Mucosa of descending colon (tissue), 3 donors: ENCODE measurements at places on chromosomes 5 and 9. TPM values are rescaled to one million over a fixed set of nuclear protein-coding genes. Genes with fewer than 3 reads are reported as not detected.

- DNase-seq = no peak
Measured at GRCh38 chr5:42268630-42269029, 154.6 kb upstream of the GHR start.

DNA sequence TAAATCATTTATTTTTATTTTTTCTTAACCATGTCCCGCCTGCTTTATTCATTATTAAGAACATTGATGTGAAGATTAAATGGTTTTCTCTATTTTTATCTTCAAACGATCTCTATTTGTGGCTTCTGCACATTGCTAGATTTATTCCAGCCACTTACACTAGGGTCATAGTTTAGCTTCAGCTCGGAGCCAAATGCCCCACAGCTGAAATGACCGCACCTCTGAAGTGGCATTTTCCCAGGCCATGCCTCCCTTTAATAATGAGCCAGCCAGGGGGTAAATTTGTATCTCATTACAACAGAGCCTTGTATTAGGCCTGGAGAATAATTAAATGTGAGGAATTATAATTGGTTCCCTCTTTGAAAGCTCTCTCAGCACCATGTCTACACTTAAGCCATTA, 89.4 kb downstream of the DOCK8 start:
- DNase-seq = no peak

- peak; percentile 47 for DNase-seq
Measured at GRCh38 chr5:91313757-91314673, 69.1 kb downstream of the ARRDC3 start.

GRCh38 chr5:35852084-35852734, 4.5 kb upstream of the IL7R start:
- DNase-seq = no peak

SLC36A3 gene
- total RNA-seq = not detected

GRCh38 chr5:42870882-42871418, 59.3 kb upstream of the SELENOP start:
- no peak for DNase-seq

DNA sequence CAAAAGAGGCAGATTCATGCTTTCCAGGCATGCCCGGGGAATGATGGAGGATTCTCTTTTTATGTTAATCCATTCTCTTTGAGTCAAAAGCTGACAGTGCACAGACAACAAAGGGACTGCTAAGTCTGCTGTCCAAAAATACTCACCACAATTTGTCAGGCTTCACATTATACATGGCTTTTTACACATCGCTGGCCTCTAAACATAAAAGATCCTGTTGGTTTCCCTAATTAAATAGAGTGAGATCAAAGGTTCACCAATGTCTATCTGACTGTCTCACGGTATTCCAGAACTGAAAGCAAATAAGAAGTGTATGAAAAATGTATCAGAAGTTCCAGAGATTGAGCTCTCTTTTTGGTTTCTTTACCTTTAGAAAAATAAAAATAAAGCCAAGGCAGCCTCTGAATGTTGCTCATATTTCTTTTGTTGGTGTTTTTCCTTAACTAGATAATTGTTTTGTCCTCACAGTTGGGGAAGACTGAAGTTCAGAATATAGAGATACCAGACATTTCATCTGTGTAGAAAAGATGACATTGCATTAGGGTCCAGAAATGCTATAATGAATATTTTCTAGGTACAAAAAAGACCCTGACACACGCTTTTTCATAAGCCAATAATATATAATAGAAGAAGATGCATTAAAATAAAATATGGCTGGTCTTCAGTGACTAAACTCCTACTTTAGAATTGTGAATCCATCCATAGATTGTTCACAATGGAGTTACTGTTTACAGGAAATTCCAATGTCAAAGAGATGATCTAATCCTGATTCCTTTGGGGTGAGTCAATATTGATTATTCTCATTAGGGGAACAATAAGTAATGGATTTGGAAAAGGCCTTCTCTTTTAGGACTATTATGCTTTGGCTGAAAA, 688.2 kb upstream of the CDH6 start:
- no peak for DNase-seq

PPIC gene
- total RNA-seq = 49.7 TPM

- DNase-seq = no peak
Measured at GRCh38 chr5:172828911-172829431, 5.1 kb upstream of the ERGIC1 start.

GRCh38 chr5:151007430-151008209, 12.8 kb upstream of the GPX3 start:
- no peak for DNase-seq

- DNase-seq = no peak
Measured at GRCh38 chr9:130858739-130859705, 24.0 kb downstream of the ABL1 start.

- DNase-seq = no peak
Measured at GRCh38 chr9:86968258-86968920, 21.1 kb upstream of the GAS1 start.

HSD17B3 gene
- 1.4 TPM for total RNA-seq

DNA sequence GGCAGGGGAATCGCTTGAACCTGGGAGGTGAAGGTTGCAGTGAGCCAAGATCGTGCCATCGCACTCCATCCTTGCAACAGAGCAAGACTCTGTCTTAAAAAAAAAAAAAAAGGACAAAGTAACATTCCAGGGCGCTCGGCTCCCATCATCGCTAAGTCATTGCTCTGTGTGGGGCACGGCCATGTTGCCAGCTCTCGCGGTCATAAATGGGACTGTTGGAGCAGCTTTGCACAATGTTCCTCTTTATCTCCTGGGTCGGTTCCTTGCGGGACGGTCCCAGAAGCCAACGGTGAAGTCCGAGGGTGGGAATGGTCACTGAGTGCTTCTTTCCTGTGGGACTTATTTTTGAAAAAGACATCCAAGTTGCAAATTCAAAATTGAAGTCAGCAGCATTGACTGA, 65.5 kb downstream of the HMCN2 start:
- DNase-seq = no peak

GRCh38 chr9:27362447-27363210, 65.7 kb upstream of the EQTN start:
- no peak for DNase-seq

GRCh38 chr5:72307573-72307967, 12.5 kb downstream of the MRPS27 start:
- DNase-seq = no peak

DNA sequence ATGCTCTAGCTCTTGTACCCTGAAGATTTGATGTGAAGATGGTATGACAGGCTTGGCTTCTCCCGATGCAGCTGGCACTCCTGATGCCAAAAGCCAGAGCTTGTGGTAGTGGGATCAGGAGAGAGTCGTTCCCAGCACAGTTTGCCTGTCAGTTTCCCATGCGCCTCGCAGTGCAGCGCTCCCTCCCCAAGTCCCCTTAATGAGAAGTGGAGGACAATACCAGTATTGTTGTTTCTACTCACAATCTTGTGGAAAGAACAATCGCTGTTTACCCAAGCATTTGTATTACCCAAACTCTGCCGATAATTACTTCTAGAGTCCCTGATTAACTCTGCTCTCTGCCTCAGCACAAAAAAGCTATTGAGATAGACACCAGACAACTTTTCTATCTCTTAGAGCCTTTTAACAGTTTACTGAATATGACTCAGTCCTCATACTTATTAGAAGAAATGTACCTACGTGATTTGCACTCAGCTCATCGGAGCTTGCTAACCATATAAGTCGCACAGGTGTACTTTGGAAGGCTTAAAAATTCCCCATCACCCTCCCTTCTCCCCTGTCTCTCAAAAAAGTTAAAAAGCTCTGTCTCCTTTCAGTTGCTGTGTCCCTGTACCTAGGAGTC, 283.2 kb upstream of the TMEM161B start:
- no peak for DNase-seq

- peak; percentile 38 for DNase-seq
Measured at GRCh38 chr9:134483361-134484184, 157.3 kb downstream of the RXRA start.

DNA sequence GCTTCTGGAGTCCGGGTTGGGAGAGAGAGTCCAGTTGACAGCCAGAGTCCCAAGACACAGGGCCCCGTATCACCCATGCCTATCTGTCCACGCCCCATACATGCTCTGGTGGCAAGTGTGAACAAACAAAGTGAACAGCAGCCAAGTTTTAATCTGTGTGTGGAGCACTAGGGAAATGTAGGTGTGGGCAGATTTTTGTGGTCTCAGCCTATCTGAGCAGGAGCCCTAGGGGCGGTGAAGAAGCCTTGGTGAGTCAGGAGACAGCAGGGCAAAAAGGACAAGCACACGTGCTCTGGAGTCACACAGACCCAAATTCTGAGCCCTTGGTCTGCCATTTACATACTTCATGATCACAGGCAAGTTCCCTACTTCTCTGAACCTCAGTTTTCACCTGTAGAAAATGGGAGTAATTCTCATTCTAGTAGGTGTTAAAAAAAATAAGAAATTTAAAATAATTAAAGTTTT, 23.2 kb downstream of the EGR1 start:
- DNase-seq = no peak

- DNase-seq = peak; percentile 94
Measured at GRCh38 chr9:137611623-137612609, 6.4 kb downstream of the ARRDC1 start.

DNA sequence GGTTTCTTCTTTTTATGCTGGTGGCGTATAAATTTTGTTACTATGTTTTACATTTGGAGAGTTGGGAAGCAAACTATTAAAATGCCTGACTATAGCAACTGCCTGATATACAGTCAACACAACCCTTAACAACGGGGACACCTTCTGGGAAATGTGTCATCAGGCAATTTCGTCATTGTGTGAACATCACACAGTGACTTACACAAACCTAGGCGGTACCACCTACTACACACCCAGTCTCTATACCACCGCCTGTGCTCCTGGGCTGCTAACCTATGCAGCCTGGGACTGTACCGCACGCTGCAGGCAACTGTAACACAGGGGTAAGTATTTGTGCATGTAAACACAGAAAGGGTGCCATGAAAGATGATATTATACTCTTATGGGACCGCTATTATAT, 1.3 kb upstream of the CDHR2 start:
- no peak for DNase-seq

CDX1 gene
- total RNA-seq = 140 TPM

PCDHA3 gene
- total RNA-seq = not detected

DNA sequence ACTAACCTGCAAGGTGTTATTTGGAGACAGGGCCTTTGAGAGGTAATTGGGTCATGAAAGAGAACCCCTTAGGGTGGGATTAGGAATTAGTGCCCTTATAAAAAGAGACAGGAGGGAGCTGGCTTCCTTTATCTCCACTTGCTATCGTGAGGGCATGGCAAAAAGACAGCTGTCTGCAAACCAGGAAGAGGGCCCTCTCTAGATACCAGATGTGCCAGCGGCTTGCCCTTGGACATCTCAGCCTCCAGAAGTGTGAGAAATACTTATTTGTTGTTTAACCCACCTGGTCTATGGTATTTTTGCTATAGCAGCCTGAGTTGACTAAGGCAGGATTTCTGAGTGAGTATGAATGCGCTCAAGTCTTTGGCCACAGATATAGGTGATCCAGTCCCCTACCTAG, 978 bp upstream of the RGS14 start:
- peak; percentile 3 for DNase-seq

ANKRD20A1 gene
- 19.5 TPM for total RNA-seq

DNA sequence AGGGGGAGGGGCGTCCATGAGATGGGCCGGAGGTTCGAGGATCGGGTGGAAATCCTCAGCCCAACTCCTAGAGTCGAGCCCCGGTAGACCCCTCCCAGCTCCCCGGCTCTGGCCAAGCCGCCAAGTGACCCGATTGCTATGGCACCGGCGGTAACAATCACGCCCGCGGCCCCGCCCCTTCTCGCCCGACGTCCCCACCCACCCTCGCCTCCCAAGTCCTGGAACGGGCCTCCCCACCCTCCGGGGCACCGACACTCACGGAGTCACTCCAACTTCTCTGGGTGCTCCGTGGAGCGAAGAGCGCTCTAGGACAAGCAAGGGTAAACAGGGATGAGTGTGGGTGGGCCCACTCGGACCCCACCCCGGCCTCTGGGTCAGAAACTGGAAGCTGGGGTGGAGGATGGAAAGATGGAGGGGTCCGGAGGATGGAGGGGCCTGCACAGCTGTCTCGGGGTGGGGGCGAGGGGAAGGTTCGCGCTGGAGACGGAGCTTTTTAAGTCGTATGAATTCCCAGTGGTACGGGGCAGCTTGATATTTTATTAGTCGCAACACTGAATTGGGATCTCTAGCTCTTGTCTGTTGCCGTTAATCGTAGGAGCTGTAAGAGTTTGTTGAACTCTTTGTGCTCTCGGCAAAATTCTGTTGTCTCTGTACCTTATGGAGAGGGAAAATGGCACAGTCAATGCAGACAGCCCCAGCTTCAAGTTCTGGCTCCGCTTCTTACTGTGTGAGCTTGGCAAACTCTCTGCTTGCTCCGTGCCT, at the start of gene SPACA9:
Gene SPACA9 (plus strand): TSS at position 204 of the 762 bp plus-strand sequence. CDS start 5,050 bp downstream, outside the sequence.
- DNase-seq = peak; percentile 79

DNA sequence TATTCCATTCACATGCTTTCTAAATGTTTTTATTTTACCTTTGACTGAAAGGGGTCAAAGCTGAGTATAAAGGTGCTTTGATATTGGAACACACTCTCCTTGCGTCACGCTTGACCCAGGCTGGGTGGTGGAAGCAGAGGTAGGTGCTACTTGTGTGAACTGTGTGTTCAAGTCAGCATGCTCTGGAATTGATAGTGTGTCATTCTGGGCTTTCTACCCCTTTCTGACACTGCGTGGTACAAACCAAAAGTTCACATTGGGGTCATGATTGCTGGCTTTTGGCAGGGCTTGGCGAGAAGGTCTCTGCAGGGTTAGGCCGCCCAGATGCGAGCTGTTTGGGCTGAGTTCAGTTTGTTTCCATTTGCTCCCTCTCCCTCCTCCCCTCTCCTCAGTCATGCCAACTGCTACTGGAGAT, 131.8 kb downstream of the ADAMTSL1 start:
- DNase-seq = peak; percentile 14

DNA sequence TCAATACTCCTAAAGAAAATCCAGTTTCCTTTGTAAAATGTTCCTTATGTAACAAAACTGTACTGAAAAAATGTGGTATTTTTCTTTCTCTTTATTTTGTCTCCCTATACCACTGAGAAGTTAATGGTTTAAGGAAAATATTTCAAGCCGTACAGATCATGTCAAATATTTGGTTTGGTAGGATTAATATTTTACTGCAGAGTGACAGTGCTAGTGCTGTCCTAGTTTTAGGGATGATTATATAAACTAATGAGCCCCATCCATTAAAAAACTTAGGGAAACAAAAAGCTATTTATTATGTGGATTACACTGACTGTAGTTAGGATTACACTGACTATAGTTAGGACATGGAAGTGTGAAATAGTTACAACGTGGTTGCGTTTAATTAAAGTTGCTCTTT, 209.1 kb downstream of the CD180 start:
- DNase-seq = no peak

GRCh38 chr5:64180661-64181343, 15.2 kb downstream of the RNF180 start:
- no peak for DNase-seq

- peak; percentile 60 for DNase-seq
Measured at GRCh38 chr9:127555840-127556820, 55.9 kb upstream of the STXBP1 start.

DNA sequence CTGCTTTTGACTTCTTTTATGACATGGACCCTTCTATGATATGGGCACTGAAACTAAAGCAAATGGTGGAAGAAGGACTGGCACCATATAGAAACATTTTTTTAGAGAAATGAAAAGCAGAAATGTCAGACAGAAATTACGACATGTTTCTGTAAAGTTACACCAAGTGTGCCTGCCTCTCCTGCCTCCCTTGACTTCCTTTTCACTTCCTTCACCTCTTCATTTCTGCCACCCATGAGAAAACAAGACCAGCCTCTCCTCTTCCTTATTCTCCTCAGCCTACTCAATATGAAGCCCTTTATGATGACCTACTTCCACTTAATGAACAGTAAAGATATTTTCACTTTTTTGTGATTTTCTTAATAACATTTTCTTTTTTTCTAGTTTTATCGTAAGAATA, 44.5 kb downstream of the ERCC6L2 start:
- DNase-seq = no peak
